ENCODE measurements at places on chromosomes 6 and 20.
A peak's percentile ranks its signal among the peaks of the same experiment; 100 is the strongest.

GRCh38 chr6:135853227-135853626, 1.7 kb downstream of the PDE7B start:
- DNase-seq = no peak

- DNase-seq = no peak
Measured at GRCh38 chr20:37494301-37494700, 26.7 kb upstream of the NNAT start.

DNA sequence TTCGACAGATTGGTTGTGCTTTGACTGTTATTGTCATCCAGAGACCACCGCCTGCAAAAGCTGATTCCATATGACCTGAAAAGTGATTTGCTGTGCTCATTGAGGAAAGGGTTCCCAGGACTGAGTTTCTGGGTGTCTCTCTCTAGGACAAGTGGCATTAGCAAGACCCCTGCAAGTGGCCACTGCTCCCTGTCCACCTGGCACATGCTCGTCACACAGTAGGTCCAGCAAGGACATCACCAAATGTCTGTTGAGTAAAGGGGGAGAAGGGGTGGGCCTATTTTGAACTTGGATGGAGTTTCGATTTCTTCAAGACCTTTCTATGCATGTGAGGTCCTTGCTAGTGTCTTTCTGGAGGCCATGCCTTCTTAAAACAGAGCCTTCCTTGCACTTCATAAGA, 48.9 kb upstream of the IYD start:
- DNase-seq = no peak

DNA sequence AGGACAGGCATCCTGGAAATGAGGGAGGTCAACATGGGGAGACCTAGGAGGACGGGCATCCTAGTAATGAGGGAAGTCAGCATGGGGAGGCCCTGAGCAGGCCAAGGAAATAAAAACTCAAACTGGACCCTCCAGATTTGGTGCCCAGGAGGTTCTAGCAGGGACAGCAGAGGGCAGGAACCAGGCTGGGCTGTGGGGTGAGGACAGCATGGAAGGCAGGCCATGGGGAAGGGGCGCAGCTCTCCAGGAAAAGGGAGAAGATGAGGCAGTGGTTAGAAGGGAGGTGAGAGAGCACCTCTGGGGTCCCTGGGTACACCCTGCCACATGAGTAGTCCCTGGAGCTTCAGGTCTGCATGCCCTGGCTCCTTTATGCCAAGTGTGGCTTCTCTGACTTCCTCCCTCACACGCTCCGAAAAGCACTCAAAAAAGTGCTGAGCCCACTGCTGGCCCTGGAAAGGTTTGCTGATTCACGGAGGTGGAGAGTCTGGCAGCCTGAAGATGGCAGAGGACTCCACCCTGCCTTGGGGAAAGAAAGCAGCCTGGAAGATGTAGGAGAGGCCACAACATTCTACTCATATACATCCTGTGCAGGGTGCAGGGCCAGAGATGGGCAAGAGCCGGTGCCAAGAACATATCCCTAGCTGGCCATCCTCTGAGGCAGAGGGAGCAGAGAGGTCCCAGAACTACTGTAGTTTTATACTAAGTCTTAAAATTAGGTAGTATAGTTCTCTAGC, 154.9 kb downstream of the MRPL14 start:
- DNase-seq = no peak

DNA sequence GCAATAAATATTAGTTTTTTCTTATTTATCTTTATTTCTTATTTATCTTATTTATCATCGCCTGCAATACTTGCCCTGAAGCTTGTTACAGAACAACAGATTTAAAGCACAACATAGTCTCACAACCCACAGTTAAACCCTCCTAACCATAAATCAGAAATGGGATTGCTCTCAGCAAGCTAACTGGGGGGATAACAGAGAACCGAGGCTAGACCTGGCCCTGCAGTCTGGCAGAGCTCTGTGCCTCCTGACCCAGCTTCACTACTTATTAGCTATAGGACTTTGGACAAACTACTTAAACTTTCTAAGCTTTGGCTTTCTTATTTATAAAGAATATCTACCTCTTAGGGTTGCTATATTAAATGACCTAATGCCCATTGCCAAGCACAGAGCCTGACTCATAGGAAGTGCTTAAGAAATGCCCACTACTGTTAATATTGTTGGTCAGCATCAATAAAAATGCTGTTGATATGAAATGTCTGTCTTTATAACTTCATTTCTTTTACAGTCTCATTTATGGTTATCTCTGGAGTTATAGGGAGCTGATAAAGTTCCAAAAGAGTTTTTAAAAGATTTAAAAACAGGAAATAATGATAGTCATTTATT, 87.9 kb upstream of the BEND6 start:
- no peak for DNase-seq

DNA sequence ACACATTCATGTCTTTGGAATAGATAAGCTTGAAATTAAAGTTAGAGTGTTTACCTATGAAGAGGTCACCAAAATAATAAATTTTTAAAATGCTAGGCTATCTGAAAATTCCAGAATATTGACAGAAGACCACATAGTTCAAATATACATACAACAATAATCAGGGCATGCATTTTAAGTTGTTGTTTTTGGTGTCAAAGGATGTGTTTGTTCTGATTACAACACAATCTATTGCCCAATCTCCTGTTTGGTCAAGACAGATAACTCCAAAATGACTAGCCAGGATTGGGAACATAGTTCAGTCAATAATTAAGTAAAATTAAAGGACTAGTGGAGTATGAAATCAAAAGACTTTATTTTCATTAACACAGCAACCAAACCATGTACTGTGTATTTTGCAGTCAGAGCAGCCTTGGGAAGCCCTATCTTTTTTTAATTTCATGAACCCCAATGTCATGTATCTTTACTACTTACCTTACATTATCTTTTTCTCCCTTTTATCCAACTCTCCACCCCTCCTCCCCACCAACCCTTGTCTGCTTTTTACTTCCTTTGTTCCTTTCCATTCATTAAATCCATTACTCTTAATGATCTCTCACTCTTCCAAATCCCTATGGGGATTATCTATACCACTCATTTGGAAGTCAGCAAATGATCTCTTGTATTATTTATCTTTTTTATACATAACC, 111.2 kb downstream of the CDK19 start:
- no peak for DNase-seq

DNA sequence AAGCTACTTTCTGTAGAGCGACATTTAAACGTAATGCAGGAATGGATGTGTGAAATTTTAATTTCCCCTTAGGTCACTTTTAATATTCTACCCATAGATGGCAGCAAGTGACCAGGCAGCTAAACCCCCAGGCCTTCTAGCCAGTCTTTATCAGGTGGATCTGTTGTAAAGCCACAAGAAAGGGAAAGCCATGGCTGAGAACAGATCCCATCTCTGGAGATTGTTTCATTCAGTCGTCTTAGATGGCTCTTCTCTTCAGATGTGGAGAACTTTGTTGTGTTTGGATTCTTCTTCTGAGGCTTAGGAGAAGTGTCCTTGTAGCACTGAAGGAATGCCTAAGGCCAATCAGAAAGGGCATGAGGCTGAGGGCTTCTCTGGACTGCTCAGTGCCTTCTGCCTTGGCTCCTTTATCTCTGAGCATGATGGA, 15.8 kb upstream of the RNF182 start:
- peak; percentile 41 for DNase-seq

GRCh38 chr20:61041481-61041880, 210.6 kb upstream of the CDH4 start:
- DNase-seq = no peak

GRCh38 chr6:93731306-93731705, 311.9 kb upstream of the EPHA7 start:
- no peak for DNase-seq

DNA sequence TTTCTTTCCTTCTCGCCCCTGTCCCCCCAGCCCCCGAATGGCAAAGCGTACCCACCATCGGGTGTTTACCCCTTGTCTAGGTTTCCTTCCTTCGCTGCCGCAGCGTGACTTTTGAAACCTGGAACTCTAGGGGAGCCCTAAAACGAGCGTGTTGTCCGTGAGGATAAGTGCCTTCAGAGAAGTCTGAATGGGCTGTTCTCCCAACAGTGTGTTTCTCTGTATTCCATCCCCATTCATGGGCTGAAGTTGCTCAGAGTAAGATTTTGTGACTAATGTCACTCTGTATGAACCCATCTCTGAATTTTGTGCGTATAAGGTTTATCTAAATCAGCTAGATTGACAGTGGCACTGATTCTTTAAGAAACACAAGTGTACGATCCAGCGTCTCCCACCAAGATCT, 949 bp downstream of the MACROD2 start:
- no peak for DNase-seq

DNA sequence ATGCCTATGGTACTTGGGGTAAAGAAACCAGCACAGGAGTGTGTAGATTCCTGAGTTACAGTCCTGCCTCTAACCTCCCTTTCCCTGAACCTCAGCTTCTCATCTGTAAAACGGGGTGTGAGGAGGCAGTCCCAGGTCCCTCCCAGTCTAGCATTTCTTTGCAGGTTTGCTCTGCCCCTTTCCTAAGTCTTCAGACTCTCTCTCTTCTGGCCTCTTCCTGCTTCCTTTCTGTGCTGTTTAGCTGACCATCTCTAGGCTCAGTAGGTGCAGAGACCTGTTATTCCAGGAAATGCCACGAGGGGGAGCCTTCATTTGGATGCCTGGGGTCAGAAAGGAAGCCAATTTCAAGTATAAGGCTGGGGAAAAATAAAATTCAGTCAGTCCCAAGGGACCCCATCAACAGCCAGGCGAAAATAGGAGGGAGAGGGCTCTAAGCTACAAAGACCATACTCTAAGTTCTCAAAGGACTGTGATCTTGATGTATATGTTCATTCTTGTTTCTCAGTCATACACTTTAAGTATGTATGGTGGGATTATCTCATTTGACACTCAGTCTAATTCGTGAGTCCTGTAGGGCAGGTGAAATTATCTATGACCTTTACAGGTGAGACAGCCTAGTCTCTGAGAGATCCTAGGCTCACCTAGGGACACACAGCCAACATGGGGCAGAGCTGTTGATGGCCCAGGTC, 89.1 kb downstream of the NCR2 start:
- DNase-seq = peak; percentile 92

DNA sequence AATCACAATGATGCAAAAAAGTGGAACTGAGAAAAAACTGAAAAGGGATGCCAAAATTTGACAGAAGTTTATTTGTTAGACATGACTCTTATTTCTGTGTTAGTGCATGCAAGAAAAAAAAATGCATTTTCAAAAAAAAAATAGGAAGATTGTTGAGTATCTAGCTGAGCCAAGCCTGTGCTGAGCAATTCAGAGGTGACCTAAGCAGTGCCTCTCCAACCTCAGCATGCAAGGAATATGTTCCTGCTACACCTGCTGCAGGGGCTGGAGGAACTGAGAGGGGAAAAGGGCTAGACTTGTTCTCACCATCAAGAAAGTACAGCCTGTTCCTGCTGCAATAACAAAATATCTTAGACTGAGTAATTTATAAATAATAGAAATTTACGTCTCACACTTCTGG, 24.0 kb downstream of the BPIFA2 start:
- DNase-seq = no peak

- no peak for DNase-seq
Measured at GRCh38 chr20:19771031-19771430, 13.0 kb downstream of the RIN2 start.

GRCh38 chr6:128601060-128601459, 80.7 kb upstream of the PTPRK start:
- no peak for DNase-seq

DNA sequence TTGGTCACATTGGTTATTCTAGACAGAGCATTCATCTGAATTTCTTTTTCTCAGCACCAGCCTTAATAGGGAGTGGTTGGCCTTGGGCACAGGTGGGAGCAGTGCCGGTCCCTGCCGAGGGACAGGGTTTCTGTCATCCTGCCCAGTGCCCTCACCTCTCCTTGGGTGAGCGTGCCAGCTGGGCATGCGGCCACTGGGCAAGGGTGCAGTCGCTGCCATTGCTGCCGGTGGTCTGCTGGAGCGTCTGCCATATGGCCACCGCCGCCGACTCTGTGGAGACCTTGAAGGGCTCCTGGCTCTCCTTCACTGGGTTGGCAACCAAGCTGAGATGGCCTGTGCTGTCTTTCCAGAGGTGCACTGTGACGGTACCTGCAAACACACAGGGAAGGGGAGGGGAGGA, 16.4 kb upstream of the UQCC2 start:
- no peak for DNase-seq

- DNase-seq = no peak
Measured at GRCh38 chr6:119637768-119638167, 288.2 kb upstream of the MAN1A1 start.

GRCh38 chr6:36975231-36976006, 10.6 kb downstream of the MTCH1 start:
- no peak for DNase-seq

GRCh38 chr6:4225161-4225872, 89.9 kb upstream of the ECI2 start:
- DNase-seq = no peak

GRCh38 chr6:26211963-26212362, 124.7 kb downstream of the HFE start:
- DNase-seq = no peak

- DNase-seq = no peak
Measured at GRCh38 chr6:110270165-110270564, 88.0 kb downstream of the METTL24 start.

DNA sequence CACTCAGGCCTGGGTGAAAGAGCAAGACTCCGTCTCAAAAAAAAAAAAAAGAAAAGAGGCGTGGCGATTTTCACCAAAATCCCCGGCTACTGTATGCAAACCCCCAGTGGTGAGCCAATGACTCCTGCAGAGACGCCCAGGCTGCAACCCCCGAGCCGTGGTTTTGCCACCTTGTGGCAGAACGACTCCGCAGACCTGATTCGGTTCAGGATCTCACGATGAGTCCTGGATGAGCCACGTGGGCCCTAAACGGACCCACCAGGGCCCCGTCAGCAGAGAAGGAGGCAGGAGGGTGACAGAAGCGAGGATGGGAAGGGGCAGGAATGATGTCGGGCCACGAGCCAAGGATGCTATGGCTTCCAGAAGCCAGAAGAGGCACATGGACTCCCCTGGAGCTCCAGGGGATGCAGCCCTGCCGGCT, 42.5 kb downstream of the SLC2A4RG start:
- DNase-seq = no peak

DNA sequence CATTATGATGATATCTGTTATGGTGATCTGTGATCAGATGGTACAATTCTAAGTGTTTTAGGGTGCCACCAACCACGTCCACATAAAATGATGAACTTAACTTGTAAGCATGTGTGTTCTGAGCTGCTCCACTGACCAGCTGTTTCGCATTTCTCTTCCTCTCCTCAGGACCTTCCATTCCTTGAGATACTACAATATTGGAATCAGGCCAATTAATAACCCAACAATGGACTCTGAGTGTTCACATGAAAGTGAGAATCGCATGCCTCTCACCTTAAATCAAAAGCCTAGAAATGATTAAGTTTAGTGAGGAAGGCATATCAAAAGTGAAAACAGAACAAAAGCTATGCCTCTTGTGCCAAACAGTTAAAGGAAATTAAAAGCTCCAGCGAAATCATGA, 114.6 kb downstream of the MAN1A1 start:
- no peak for DNase-seq

DNA sequence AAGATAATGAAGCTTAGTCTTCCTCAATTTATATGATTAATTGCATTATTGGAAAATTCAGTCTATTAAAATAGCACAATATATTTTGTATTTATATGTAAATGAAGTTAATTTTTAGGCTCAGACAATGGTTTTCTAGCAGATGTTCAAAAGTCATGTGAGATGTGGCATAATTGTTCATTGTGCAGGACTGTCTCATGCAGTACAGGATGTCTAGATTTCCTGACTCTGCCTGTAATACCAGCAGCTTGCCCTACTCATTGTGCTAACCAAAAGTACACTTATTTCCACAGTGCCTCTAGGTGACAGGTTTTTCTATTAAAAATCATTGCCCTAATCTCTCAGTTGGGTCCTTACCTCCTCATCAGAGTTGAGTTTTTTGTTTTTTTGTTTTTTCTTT, 12.4 kb downstream of the RALGAPB start:
- no peak for DNase-seq

GRCh38 chr6:42545226-42545773, 18.5 kb upstream of the UBR2 start:
- no peak for DNase-seq
